Ureter (tissue), 1 donor: ENCODE measurements at places on chromosomes 2 and 18.

DNA sequence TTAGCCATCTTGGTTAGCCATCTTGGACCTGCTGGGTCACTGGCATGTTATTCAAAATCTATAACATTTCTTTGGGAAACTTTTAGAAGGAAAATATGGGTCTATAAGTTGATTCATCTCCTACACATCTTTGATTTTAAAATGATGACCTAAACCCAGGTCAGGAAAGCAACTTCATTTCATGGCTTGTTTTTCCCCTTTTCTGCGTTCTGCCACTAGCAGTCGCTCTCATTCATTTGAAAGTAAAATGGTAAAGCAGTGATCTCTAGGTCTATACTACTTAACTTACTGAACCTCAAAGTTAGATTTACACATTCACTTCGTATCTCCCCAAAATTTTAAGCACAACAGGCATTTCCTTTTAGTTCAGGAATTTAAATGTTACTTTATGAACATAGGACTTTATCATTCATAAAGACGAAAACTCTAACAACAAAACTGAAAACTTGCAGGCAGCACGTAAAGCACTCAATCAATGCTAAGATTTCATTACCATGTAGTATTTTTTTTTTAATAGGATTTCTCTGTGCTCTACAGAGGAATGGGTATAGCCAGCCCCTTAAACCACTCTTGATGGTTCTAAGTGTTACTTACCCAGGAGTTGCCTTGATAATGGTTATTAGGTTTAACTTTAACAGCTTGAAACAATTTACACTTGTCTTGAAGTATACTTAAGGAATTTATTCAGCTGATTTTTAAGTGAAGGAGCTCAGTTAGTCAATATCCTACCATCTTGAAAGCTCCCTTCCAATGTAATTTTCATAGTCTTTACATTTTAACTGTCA, 62.5 kb downstream of the GORASP2 start:
- no peak for DNase-seq

- no peak for DNase-seq
Observed at GRCh38 chr2:41782306-41783158, 265.3 kb upstream of the PKDCC start.

GRCh38 chr2:124353656-124354055, 328.6 kb downstream of the CNTNAP5 start:
- DNase-seq = no peak

GRCh38 chr2:134717286-134718022, 1.3 kb downstream of the TMEM163 start:
- no peak for DNase-seq

GRCh38 chr2:233473878-233474277, 92.7 kb downstream of the USP40 start:
- DNase-seq = peak; percentile 30
